ENCODE measurements at places on chromosomes 16 and 17.

GRCh38 chr16:84967828-84968227 is 43.5 kb downstream of the ZDHHC7 start:
- DNase-seq = no peak

- DNase-seq = peak; percentile 20
Measured at GRCh38 chr16:1961651-1962067, 2.3 kb downstream of the NDUFB10 start.

- no peak for DNase-seq
Measured at GRCh38 chr16:17748044-17748719, 277.4 kb upstream of the XYLT1 start.

DNA sequence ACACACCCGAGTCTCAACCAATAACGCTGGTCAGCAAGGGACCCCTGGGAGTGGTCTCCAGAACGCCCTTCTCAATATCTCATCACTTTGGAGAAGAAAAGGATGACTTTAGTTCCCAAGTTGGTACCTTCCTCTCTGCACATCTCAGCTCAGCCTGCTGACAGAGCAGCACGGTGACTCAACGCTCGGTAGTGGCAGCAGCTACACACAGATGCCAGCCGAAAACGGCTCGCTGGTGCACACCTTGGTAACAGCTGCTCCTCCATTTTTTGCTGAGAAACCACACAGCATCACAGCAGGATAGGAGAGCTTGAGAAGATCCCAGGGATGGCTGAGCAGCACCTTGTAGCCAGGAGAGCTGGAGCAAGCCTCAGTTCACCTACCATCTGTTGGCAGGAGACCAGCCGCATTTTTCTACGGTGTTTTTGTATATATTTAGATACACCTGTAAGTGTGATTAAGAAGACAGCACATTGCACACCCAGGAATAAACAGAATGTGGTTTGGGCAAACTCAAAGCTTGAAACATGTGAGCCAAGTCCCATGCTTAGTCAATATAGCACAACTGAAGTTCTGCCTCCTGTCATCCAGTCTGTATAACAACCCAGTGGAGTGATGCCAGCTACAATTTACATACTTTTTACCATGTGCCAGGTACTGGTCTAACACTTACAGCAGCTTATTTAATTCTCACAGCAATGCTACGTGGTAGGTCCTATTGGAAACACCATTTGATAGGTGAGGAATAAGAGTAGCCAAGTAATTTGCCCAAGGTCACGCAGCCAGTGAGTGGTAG is 83.8 kb upstream of the ERCC4 start:
- no peak for DNase-seq

DNA sequence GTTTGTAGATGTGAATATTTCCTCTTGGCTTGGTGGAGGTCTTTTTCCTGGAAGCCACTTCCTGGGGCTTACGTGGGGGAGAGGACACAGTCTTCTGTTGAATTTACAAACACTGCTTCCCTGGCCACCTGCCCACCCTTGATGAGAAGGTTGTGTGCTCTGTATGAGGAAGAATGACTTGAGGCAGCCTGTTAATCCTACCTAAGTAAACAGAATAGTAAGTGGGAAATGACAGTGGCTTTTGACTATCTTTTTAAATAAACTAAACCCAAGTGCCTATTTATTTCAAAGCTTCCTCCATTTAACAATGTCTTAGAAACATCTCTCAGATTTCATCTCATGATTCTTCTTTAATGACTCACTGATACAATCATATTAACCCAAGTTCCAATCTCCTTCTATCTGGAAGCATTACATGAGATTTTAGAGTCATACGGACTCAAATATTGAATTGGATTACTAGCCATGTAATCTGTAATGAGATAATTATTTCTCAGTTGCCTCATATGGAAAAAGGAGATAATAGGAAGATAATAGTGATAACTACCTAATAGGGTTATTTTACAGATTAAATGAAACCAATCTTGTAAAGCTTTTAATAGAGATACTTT is 96.6 kb upstream of the SMIM36 start:
- peak; percentile 92 for DNase-seq

- no peak for DNase-seq
Measured at GRCh38 chr17:50295021-50295420, 20.8 kb downstream of the TMEM92 start.

DNA sequence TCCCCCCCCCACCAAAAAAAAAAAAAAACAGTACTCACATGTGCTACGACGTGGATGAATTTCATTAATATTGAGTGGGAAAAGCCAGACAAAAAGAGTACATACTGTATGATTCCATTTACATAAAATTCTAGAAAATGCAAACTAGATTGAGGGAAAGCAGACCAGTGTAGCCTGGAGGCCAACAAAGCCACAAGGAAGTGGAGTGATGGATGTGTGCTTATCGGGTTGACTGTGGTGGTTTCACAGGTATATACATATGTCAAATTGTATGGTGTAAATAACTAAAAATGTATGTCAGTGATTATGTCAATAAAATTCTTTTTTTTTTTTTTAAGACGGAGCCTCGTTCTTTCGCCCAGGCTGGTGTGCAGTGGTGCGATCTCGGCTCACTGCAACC is 1.9 kb upstream of the PLD6 start:
- DNase-seq = no peak

GRCh38 chr16:87410968-87411367 is 18.8 kb downstream of the MAP1LC3B start:
- no peak for DNase-seq

GRCh38 chr16:79792664-79793351 is 192.3 kb upstream of the MAF start:
- no peak for DNase-seq

GRCh38 chr17:78058001-78058400 is 70.6 kb downstream of the TMC6 start:
- no peak for DNase-seq

GRCh38 chr17:61583242-61583641 is 7.8 kb downstream of the NACA2 start:
- peak; percentile 63 for DNase-seq

DNA sequence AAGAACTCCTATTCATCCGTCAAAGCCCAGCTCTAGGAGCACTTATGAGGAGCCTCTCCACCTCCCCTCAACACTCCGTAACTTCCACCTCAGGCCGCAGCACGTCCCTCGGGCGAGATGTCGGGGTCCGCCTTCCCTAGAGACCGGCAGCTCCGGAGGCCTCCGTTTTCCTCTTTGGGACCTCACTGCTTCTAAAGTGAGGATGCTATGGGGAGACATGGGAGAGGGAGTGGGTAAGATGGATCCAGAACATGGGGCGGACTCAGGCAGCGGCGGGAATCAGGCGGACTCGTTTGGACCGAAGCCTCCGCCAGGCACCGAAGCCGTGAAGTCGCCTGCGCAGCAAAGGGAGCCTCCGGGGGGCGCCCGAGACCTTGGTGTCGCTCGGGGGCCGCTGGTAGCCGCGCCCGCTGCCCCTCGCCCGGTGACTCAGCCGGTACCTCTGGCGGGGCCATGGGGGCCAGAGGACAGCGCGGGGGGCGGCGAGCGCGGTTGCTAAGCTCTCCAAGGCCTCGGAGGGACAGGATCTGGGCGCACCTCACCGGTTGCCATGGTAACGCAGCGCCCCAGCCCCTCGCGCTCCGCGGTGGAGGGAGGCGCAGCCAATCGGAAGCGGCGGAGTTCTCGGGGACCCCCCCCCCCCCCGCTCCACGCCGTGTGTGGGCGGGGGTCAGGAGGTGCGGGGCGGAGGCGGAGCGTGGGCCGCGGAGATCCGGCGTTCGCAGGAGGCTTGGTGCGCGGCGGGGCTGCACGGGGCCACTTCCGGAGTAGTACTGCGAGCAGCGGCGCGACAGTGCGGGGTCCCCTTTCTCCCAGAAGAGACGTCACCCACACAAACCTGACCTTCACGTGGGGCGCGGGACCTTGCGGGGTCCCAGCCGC is 1.3 kb upstream of the HIC1 start:
- DNase-seq = peak; percentile 66

All from M059J (cell line).